ENCODE measurements at places on chromosomes 1 and 21.
A peak's percentile ranks its signal among the peaks of the same experiment; 100 is the strongest.

- DNase-seq: no peak
These were observed 431.4 kb downstream of the NEGR1 start for GRCh38 chr1:71850936-71851335.

DNA sequence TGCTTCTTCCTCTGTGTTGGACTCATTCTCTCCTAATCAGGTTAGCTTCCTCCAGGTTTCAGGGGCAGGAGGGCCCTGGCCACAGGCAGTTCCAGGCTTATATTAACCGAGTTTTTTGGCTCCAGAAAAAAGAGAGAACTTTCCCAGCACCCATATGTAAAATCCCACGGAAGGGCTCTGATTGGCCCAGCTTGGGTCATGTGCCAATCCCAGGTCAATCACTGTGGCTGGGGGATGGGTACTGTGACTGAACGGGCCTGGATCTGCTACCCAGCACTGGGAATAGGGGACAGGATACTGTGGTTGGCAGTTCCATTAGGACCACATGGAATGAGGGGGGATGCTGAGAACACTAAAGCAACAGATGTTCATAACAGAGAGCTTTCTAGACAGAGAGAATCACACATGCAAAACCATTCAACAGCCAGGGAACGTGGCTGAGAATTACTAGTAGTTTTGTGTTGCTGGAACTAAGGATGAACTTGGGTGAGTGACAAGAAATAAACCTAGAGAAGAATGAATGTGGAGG, 51.1 kb upstream of the NEK2 start:
- no peak for DNase-seq

- no peak for DNase-seq
These were observed 31.9 kb upstream of the LHX4 start for GRCh38 chr1:180198196-180198595.

- peak; percentile 32 for DNase-seq
These were observed 5.1 kb upstream of the CSRP1 start for GRCh38 chr1:201511941-201512539.

DNA sequence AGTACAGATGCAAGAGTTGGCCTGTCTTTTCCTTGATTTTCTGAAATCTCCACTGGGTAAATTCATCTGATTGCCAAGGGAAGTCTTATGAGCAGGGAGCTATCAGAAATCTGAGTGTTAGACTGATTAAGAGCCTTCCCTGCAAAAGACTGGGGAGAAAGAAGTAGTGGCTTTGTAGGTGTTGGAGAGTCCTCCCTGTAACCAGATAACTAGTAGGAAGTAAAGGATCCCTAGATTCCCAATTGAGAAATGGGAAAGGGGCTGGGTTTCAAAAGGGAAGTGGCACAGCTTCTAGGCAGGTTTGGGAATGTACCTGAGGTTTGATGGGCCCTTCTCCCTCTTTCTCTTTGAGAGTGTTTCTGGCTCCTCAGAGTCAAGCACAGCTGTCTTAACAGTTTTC, 2.1 kb downstream of the TLCD4 start:
- DNase-seq: no peak

- no peak for DNase-seq
These were observed 4.2 kb upstream of the CCT8 start for GRCh38 chr21:29077651-29078090.

DNA sequence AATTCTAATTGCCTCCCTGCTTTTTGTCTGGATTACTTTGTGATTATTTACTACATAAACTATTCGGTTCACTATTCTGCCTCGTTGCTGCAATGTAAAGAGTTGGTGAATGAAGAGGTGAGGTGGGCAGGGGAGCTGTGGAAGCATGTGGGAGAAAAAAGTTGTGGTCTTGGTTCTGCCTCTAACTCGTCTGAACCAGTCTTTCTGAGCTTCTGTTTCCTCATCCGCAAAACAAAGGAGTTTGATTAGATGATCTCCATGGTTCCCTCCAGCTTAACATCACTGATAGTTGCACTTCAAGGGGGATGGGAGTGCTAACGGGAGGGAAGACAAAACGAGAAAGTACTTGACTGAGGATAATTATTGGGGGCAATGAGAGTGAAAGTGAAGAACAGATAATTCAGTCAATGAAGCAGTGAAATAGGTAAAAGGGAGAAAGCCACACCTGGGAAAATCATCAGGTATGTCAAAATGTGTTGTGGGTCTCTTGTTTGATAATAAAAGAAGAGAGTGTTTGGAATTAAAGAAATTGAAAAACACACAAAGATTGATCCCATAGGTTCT, 26.2 kb upstream of the UHMK1 start:
- no peak for DNase-seq

DNA sequence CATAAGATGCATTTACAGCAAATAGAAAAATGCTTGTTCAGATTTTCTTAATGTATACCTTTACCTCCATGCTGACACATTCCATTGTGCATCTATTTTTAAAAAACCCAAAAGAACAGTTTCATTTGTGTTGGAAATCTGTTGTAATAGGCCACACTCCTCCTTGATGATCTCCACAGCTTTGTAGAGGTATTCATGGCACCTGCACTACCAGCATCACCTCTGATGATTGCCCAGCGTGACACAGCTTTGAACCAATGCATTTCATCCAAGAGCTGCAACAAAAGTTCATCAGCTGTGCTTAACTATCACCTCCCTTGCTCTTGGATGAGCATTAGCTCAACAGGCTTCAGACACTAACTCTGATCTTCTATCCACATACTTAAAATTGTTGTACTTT, 8.2 kb downstream of the DYNLT5 start:
- DNase-seq: no peak

GRCh38 chr1:94768036-94768435, 52.1 kb upstream of the SLC44A3 start:
- DNase-seq: no peak

DNA sequence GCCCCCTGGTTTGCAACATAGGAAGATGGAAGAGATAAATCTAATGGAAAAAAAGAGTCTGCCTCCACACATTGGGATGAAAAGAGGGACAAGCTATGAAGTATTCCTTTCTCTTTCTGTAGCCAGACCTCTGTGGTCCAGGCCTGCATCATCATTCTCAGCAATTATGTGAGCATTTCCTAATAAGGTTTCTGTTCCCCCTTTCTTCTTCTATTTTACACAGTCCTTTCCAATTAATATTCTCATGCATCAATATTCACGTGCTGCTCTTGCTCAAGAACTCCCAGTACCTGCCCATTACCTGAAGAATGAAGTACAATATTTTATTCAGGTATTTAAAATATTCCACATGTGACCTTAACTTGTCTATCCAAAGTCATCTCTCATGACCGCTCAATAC, 8.2 kb upstream of the SLC30A1 start:
- DNase-seq: no peak

DNA sequence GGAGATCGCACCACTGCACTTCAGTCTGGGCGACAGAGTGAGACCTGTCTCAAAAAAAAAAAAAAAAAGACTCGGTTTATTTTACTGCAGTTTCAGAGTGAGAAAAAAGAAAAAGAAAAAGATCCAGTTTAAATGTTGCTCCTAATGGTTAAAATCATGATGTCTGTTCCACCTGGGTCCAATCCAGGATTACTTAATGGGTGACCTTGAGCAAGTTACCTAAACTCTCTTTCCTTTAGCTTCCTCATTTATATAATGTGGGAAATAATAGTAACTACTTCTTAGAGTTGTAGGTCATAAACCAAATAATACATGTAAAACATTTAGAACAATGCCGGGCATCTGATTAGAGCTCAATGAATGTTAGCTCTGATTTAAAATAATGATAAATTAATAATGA, 19.4 kb upstream of the RNF11 start:
- DNase-seq: no peak

DNA sequence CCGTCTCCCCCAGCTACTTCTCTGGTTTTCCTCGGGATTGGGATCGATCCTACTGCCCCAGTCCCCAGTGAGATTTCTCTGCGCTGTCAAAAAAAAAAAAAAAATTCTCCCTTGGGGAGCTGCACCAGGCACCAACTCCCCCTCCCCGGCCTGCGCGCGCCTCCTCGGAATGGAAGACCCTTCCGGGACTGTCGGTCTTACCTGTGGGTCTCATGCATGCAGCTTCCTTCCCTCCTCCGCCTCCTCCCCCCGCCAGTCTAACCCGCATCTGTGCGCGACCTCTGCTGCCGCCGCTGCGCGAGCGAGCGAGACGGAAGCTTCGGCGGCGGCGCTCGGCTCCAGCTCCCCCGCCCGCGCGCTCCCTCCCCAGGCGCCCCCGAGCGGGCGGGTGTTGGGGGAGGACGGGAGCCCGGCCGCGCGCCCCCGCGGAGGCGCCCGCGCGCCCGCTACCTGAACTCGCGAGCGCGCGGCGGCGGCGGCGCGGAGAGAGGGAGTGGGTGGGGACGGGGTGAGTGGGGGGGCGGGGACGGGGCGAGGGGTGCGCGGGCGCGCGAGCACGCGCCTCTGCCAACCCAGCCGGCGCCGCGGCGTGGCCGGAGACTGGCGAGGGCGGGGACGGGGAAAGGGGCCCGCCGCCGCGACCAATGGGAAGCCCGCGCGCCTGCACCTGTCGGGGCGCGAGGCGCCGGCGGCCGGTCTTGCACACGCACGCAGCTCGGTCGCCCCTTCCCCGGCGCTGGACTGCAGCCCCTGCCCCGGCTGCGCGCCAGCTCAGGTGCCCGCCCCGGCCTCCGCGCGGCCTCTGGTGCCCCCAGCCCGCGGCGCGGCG, at the start of gene SUSD4:
SUSD4 (minus strand) TSS at position 321 of the 829 bp plus-strand sequence. CDS start 751 bp downstream, outside the sequence.
- DNase-seq: peak; percentile 75

DNA sequence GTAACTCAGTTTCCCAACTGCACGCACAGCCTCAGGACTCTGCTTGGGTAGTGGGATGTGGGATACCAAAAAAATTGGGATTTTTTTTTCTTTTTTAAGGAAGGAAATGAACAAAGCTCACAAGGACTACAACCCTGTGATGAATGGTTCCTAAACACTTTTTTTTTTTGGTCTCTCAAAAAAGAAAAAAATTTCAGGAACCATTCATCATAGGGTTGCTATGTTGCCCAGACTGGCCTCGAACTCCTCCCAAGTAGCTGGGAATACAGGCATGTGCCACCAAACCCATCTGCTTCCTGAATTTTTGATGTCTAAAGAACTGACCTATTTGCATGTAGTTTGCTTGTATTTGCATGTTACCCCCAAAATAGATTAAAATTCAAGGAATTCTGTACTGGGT, 6.8 kb downstream of the MINDY1 start:
- no peak for DNase-seq

DNA sequence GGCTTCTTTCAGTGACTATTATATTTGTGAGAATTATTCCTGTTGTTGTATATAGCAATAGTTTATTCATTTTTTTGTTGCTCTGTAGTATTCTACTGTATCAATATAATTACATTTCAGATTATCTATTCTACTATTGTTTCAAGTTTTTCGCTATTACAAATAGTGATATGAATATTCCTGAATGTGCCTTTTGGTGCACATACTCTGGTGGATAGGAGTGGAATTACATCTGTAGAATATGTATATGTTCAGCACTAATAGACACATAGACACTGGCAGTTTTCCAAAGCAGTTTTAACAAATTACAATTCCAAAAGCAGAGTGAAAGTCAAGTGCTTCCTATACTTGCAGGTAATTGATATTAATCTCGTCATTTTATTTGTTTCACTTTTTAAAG, 696.2 kb upstream of the PRMT6 start:
- no peak for DNase-seq

- peak; percentile 2 for DNase-seq
These were observed 62.8 kb downstream of the MAGI3 start for GRCh38 chr1:113452921-113453770.

DNA sequence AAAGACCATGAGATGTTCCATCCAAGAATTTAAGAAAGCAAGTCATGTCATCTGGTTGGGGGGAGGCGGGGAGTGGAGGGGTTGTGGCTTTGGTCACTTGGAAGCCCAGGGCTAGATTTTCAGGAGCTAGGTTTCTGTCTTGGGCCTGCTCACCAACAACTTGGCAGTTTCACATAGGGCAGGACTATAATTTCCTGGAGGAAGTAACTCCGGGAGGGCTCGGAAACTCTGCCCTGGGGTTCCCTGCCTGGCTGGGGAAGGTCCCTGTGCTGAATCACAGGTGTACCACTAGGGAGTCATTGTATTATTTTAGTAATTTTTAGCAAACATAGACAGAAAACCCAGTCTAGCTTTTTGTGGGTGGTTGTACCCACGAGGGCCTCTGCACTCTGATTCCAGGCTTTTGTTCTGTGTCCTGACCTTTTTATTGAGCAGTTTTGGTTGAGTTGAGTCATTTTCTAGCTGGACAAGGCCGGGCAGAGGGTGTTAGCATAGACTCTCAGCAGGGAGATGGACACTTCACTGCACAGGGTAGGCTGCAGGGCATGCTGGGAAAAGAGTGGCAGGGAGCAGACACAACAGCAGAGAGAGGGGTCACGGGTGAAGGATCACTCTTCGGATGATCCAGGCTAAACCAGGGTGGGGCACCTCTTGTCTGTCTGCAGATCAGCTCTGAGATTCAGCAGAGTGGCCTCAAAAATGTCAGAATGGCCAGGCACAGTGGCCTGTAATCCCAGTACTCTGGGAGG, 144.7 kb downstream of the GRIK3 start:
- no peak for DNase-seq

GRCh38 chr1:156070548-156070947, 9.6 kb downstream of the RAB25 start:
- no peak for DNase-seq

- no peak for DNase-seq
These were observed 102.7 kb downstream of the ADARB1 start for GRCh38 chr21:45177039-45177438.

- peak; percentile 86 for DNase-seq
These were observed 467 bp downstream of the THRAP3 start for GRCh38 chr1:36224537-36225282.

GRCh38 chr1:25462732-25463131, 32.0 kb downstream of the MACO1 start:
- no peak for DNase-seq

- DNase-seq: no peak
These were observed 10.7 kb upstream of the FHAD1 start for GRCh38 chr1:15236321-15236721.

- no peak for DNase-seq
These were observed at the start of gene S100A3 for GRCh38 chr1:153548722-153549688. S100A3 (minus strand) TSS chr1:153549258; CDS start chr1:153548485, 773 bp downstream.

GRCh38 chr1:163372576-163372975, 50.8 kb downstream of the NUF2 start:
- DNase-seq: no peak

- DNase-seq: no peak
These were observed 478.9 kb downstream of the DPYD start for GRCh38 chr1:97441966-97442365.

DNA sequence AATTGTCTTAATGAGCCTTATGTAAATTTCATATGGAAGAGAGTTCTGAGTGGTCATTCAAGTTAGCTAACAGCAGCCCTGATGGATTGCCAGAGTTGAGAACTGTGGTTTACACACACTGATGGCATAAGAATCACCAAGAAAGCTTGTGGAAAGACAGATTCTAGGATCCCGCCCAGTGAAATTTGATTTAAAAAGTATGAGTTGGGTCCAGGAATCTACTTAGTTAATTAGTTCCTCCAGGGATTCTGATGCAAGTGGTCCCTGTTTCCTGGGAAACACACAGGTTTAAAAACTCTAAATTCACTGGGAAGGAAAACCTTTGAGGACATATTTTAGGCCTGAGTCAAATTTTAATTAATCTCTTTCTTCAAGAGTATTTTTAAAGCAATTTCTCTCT, 144.3 kb downstream of the NTPCR start:
- DNase-seq: no peak

- no peak for DNase-seq
These were observed 31.8 kb upstream of the BEND5 start for GRCh38 chr1:48808496-48808895.

- DNase-seq: no peak
These were observed 40.6 kb downstream of the PTP4A2 start for GRCh38 chr1:31897526-31898100.
